Endothelial cell (in vitro differentiated cells): ENCODE measurements at places on chromosomes 5 and 9.

- no peak for DNase-seq
These were observed 121.3 kb upstream of the OSMR start for GRCh38 chr5:38724301-38725030.

- DNase-seq: no peak
These were observed 80.0 kb upstream of the ZSWIM6 start for GRCh38 chr5:61251874-61252642.

GRCh38 chr5:175246242-175246888 is 197.6 kb downstream of the DRD1 start:
- DNase-seq: no peak

- DNase-seq: no peak
These were observed 15.4 kb downstream of the TBC1D9B start for GRCh38 chr5:179892255-179892654.

DNA sequence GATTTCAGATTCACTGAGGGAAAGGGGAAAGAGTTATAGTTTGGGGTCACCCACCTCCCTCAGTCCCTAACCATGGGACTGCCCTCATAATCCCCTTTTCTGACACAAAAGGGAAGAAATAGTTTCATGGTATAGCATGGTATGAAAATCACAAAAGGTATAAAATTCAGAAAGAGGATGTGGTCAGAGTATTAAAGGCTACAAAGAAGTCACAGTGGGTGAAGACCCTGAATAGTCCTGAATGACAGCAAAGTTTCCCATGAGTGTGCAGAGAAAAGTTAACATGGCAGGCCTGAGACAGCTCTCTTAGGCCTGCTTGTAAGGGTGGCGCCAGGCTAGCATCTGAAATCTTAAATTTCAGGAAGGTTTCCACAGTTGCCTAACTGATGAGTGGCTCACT is 290.6 kb upstream of the ZNF608 start:
- DNase-seq: no peak

GRCh38 chr9:36162211-36162738 is 6.9 kb upstream of the CCIN start:
- no peak for DNase-seq

- no peak for DNase-seq
These were observed 166.1 kb downstream of the TRIO start for GRCh38 chr5:14309199-14309598.

DNA sequence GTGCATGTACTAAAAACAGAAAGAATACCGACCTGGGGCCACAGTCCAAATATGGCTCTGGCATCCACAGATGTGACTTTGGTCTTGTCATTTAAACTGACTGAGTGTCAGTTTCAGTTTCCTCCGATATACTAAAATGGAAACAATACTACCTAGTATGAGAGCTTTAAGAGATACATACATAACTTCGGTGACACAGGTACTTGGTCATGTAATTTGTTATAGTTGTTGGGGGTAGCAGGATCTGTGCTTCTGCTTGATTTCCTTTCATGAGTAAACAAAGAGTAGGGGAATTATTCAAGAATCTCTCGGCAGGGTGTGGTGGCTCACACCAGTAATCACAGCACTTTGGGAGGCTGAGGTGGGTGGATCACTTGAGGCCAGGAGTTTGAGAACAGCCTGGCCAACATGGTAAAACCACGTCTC is 32.1 kb downstream of the MTMR12 start:
- no peak for DNase-seq

GRCh38 chr9:5263351-5264218 is 32.4 kb downstream of the INSL4 start:
- DNase-seq: no peak
